ENCODE measurements at places on chromosomes 11 and 22. TPM values are rescaled to one million over a fixed set of nuclear protein-coding genes. Genes with fewer than 3 reads are reported as not detected.

- DNase-seq = no peak
Observed at GRCh38 chr11:17449158-17449557, 27.5 kb downstream of the ABCC8 start.

The LRRC10B gene
- total RNA-seq = 0.13 TPM

DNA sequence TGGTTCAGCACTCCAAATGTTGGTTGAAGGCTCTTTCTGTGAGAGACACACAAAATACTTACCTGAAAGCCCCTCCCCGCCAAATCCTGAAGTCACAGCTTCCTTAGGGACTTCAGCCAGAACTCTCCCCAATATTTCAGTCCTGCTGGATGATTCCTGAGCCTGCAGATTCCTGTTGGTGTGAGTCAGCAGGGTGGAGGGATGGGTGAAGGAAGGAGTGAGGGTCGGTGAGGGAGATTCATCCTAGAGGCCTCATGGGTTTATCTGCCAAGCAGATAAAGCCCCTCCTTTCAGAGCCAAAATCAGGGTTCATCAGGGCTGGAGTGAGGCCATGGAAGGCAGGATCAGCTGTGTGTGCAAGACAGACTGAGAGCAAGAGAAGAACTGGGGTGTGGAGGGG, 37.9 kb downstream of the SMIM38 start:
- DNase-seq = no peak

The MUC5AC gene
- total RNA-seq = not detected

DNA sequence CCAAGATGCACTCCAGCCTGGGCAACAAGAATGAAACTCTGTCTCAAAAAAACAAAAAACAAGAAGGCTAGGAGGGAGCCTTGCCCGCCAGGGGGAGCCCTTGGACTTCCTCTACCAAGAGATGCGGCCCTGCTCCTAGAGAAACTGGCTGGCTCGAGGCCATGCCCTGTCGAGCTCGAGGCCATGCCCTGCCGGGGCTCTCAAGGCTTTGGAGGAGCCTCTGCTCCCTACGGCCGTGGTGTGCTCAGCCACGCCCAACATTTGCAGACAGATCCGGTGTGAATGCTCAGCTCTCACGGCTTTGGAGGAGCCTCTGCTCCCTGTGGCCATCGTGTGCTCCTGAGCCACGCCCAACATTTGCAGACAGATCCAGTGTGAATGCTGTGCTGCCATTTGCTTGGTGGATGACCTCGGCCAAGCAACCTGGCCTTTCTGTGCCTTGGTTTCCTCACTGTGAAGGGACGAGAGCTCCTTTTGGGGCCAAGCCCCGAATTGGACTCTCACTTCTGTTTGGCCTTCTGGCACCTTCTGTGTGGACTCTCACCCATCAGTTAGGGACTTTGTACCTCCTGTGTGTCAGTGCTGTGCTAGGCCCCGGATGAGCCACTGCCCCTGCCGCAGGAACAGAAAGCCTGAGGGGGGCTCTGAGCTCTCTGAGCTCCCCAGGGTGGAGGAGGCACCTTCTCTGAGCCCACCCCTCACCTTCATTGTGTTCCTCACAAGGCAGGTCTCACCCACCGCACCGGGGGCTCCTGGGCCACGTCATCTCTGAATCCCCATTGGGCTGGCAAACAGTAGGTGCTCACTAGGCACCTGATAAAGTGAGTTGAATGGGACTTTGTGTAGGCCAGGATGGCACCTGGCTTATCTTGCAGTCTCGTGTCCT, 14.1 kb downstream of the C11orf24 start:
- DNase-seq = peak; percentile 94

The PDGFB gene
- total RNA-seq = 6.4 TPM

GRCh38 chr22:35399114-35399677, 744 bp upstream of the MCM5 start:
- no peak for DNase-seq

GRCh38 chr22:36010882-36011281, 17.7 kb downstream of the RBFOX2 start:
- no peak for DNase-seq

GRCh38 chr22:39805117-39805516, 88.4 kb downstream of the ENTHD1 start:
- DNase-seq = no peak

- no peak for DNase-seq
Observed at GRCh38 chr11:119188067-119188466, 2.8 kb downstream of the NHERF4 start.

GRCh38 chr11:128367573-128367972, 219.8 kb downstream of the ETS1 start:
- peak; percentile 58 for DNase-seq

DNA sequence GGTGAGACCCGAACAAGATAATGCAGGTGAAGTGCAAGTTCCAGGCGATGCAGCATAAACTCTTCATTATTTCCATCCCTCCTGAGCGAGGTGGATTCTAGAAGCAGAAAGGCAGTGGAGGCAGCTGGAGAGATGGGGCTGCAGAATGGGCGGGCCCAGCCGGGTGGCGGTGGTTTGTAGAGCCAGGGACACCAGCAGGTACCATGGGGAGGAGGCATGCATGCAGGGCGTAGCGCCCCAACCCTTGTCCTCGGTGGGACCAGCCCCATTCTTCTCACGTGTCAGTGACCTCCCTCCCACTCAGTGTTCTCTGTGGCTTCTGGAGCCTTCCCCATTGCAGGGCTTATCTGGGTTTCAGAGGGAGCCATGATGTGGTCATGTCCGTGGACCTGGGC, 38.0 kb downstream of the MPPED1 start:
- DNase-seq = no peak

The SLC17A6 gene
- total RNA-seq = not detected

- no peak for DNase-seq
Observed at GRCh38 chr22:35604621-35605368, 12.3 kb downstream of the MB start.

- no peak for DNase-seq
Observed at GRCh38 chr11:78424334-78425270, 7.0 kb upstream of the GAB2 start.

DNA sequence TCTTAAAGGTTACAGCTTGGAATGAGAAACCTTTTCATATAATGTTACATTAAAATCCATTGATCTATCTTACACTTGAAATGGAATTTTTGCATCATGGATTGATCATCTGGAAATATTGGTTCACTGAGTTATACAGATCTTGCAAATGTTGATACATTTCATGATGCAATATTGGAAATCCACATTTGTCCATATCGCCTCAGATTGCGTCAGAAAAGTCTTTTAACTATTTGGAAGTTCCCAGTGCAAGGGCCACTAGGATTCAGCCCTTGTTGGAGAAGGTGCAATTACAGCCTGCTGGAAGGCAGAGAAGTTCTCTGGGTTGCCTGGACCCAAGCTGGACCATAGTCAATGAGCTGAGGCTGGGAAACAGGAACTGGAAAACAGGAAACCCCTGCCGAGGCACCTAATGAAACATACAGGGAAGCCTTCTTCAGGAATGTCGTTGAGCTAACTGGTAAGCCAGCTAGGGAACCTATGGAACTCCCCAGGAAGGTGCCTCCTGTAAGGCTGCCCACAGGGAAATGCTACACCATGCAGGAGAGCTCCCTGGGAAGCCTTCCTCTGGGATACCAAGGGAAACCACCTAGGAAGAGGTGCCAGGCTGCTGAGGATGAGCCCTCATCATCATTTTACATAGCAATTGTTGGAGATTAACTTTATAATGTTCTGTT, 600.4 kb upstream of the CADM1 start:
- DNase-seq = no peak

- no peak for DNase-seq
Observed at GRCh38 chr11:10483174-10483573, 28.1 kb downstream of the AMPD3 start.

GRCh38 chr11:75743711-75744563, 24.6 kb upstream of the DGAT2 start:
- no peak for DNase-seq

The WNT7B gene
- total RNA-seq = not detected

GRCh38 chr11:33751878-33752277, 15.7 kb upstream of the CD59 start:
- no peak for DNase-seq

The OTOG gene
- total RNA-seq = not detected

DNA sequence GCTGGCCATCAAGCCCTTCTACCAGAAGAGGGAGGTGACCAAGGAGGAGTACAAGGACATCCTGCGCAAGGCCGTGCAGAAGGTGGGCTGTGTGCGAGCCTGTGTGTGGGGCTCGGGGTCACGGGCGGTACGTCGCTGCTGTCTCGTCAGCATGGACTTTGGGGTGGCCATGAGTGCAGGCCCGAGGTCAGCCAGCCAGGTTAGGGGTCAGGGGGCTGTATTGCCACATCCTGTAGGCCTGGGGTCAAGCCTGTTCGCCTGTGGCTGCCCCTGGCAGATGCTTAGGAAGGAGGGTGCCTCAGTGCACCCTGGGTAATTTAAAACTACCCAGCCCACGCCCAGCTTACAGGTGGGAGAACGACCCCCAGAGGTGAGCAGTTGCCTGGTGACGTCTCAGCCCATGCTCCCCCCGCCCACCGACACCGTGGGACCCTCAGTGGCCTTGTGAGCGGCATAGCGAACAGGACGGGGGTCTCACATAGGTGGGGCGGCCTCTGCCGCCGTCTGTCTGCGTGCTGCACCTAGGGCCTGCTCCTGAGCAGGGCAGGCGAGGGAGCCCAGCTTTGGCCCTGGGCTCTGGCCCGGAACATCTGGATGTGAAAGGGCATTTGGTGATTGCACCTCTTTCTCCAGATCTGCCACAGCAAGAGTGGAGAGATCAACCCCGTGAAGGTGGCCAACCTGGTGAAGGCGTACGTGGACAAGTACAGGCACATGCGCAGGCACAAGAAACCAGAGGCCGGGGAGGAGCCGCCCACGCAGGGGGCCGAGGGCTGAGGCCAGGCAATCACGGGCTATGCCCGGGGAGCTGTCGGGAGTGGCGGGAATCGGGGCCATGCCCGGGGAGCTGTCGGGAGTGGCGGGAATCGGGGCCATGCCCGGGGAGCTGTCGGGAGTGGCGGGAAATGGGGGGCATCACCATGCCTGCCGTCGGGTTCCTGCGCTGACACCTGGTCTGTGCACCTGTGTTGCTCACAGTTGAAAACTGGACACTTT, 4.5 kb downstream of the IRF7 start:
- no peak for DNase-seq

DNA sequence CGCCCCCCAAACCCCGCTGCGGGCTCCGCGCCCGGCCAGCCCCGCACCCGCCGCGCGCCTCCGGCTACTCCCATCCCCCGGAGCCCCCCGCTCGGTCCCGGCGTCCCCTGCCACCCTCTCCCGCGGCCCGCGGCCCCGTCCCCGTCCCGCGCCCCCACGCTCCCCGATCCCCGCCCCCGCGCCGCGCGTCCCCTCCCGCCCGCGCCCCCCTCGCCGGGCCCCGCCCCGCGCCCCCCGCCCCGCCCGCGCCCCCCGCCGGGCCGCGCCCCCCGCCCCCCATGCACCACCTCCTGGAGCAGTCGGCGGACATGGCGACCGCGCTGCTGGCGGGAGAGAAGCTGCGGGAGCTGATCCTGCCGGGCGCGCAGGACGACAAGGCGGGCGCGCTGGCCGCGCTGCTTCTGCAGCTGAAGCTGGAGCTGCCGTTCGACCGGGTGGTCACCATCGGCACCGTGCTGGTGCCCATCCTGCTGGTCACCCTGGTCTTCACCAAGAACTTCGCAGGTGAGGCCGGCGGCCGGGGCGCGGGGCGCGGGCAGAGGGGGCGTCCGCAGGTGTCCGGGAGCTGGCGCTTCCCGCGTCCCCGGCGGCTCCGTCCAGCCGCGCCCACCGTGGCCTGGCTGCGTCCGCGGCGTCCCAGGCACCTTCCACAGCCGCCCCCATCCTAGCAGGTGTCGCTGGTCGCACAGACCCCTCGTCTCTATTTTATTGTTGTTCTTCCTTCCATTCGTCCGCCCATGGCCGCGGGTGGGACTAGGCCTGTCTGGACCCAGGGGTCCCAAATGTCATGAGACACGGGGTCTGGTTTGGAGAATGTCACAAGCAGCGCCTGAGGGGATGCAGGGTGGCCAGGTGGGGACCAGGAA, at the start of gene PANX2:
PANX2 (plus strand) TSS at position 279 of the 866 bp plus-strand sequence; CDS start at position 279, 0 bp downstream.
- no peak for DNase-seq

The TTC36 gene
- total RNA-seq = 0.55 TPM
